Hair follicle dermal papilla cell (primary cell): ENCODE measurements at places on chromosomes 4 and X. TPM values are rescaled to one million over a fixed set of nuclear protein-coding genes. Genes with fewer than 3 reads are reported as not detected.

SLITRK4 gene
- total RNA-seq = 0.61 and 0.97 TPM in 2 replicates

NAP1L2 gene
- total RNA-seq = under 0.01 and 0.24 TPM in 2 replicates

MXRA5 gene
- 101 and 148 TPM in 2 replicates for total RNA-seq

ADH7 gene
- 0.24 and 2.1 TPM in 2 replicates for total RNA-seq

EGF gene
- 0.65 and 3.0 TPM in 2 replicates for total RNA-seq

MBNL3 gene
- 4.1 and 7.1 TPM in 2 replicates for total RNA-seq

RNF175 gene
- total RNA-seq = 0.61 and 3.7 TPM in 2 replicates

IL2 gene
- total RNA-seq = not detected in 2 replicates

TRPC5OS gene
- not detected in 2 replicates for total RNA-seq

TEX13C gene
- total RNA-seq = not detected in 2 replicates
